ENCODE measurements at places on chromosomes 5 and 9. TPM values are rescaled to one million over a fixed set of nuclear protein-coding genes. Genes with fewer than 3 reads are reported as not detected.

The SPINK6 gene
- total RNA-seq, result not detected

The GLRA1 gene
- 39.1 TPM for total RNA-seq

DNA sequence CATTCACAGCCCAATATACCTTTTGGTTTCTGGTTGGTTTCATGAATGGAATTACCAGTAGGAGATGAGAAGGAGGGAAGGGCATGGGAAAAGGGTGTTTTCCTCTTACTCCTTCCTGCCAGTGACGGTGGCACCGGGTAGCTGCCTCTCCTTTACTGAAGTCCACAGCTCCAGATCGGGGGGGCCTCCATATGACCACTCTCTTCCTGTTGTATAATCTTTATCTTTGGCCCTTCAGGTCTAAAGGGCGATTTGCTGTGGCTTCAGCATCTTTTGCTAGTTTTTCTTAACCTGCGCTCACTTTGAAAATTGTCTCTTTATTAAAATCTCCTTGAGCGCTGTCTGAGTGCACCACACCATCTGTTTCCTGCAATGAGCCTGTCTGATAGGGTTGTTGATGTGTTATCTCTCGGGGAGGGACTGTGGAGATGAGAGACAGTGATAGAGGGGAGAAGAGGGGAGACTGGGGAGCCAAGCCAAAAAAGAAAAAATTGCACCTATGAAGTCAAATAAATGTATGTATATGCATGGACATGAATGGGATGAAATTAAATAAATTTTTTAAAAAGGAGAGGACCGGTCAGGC lies 449.3 kb upstream of the KLF4 start:
- no peak for DNase-seq

DNA sequence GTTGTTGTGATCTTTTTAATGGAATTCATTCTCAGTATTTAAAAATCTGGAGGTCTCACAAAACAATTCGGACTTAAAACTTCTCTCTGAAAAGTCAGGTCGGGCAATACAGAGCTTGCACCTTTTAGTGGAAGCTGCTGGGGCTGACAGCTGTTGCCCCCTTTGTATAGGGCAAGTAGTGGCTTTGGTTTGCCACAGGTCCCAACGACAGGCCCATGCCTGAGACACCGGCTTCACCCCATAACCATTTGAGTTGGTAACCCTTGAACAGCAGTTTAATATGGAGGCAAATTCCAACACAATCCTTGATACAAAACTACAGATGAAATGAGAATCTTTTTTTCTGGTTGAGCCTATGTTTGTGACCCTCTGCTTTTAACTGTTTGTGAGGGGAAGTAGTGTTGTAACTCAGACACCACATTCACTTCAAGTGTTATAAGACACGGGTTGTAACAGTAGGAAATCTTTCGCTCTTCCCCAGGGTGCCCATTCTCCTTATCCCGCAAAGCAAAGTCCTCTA lies 752 bp upstream of the GLRX start:
- DNase-seq, result no peak

DNA sequence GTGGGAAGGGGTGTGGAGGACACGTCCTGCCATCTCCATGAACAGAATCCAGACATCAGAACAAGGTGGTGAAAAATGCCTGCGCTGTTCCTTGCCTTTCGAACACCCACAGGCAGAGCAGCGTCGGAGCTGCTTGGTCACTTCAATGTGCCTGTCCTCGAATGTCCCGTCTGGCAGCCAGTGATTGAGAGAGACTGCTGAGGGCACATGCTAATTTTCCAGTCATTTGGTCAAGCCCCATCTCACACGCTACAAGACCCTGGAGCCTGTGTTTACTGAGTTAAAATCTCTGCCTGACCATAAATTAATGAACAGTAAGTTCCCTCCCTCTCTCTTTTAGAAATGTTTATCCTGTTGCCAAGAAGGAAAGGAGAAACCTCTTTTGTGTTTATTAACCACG lies 149.3 kb downstream of the NTRK2 start:
- DNase-seq, result no peak

DNA sequence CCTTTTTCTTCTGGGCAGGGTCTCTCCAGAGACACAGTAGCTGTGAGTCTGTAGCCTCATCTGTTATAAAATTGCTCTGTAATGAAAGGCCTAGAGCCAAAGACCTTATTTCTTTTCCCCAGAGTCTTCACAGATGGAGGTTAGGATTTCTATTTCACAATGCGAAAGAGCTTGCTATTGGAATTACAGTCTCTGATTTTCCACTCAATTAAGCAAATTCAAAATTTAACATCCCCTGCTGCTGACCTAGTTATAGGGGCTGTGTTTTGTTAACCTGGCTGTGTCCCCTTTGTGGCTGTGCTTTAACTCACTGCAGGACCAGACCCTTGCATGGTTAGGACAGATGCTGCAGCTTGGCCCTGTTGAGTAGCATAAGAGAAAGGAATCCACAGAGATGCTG lies 190.3 kb upstream of the NMUR2 start:
- peak; percentile 89 for DNase-seq

DNA sequence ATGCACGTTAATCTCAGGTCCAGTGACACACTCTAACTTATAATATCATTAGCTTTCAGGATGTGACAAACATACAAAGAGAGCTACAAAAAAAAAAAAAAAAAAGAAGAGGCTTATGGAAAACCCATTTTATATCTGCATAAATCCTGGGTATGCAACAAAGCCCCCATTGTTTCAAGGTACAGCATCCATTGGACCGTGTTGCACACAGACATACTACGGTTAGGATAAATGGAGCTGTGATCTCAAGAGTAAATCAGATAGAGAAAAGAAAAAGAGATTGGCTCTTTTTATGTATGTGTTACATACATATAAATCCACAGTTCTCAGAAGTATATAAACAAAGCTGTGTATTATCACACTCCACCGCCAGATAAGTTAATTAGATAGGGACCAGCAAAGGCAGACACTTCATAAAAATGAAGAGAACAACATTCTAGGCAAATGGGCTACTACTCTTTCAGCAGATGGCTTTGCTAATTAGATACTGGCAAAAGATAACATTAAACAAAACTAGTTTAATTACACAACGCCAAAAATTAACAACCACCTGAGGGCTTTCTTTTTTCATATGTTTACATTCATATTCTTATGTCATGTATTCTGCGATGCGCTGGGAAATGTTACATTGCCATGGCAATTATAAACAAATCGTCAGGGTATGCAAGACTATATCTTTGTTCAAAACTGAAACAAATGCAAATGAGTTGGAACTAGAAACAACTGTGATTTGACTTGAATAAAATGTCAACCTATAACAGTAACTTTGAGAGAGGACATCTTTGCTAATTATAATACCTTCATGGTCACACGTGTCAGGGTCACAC lies 304.2 kb downstream of the SEMA5A start:
- DNase-seq, result no peak

DNA sequence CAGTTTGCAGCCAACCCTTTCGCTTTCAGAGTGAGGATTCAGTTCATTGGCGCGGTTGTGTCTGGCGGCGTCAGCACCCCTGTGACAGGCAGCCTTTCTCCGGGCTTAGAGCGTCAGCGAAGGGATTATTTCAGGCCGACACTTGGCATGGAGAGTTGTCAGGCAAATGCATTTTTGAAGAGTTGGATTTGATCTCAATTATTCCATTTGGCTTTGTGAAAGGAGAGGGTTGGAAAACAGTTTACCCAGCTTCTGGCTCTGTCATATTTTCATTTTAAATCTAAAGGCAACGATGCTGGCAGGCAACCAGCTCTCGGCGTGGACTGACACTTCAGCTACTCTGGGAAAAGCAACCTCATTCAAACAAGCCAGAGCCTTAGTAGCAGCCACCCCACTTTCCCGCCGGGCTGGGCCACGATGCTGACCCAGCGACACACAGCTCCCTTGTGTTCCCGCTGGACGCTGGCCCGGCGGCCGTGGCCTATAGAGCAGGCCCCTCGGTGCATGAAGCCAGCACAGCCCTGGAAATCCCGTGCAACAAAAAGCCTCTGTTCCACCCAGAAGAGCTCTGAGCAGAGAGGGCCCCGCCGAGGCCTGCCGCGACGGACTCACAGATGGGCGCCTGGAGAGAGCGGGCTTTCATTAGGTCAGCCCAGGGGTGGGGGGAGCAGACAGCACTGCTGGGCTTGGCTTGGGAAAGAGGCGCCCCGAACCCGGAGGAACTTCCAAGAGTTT lies 28.9 kb upstream of the LPCAT1 start:
- DNase-seq, result peak; percentile 87

- DNase-seq, result no peak
Measured at GRCh38 chr5:126122942-126123341, 300.3 kb upstream of the GRAMD2B start.

DNA sequence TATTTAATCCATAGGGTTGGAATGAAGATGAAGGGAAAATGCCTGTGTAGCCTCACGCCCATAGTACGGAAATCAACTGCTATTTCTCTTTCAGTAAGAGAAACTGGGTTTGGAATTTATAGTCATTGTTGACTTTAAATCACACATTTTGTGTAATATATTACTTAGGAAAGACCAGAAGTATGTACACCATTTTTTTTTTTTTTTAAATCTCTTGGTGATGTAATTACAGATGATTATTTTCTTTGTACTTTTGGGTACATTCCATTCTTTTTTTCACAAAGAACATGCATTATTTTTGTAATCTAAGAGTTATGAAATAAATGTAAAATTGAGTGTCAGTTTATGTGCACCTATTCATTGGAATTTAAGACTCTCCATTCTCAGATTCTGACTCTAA lies 45.7 kb downstream of the POC5 start:
- DNase-seq, result no peak
